HT1080 (cell line): ENCODE measurements at places on chromosomes 7 and 10. TPM values are rescaled to one million over a fixed set of nuclear protein-coding genes. Genes with fewer than 3 reads are reported as not detected.

Gene BAG3
- total RNA-seq: 30.5 and 46.2 TPM in 2 replicates

Gene LRRC18
- total RNA-seq: 0.59 and 0.70 TPM in 2 replicates

Gene MGAM2
- 0.03 and 0.05 TPM in 2 replicates for total RNA-seq

Gene SDK1
- total RNA-seq: 1.2 and 1.6 TPM in 2 replicates

Gene PDE6C
- not detected in 2 replicates for total RNA-seq

Gene CDK5
- total RNA-seq: 67.8 and 70.2 TPM in 2 replicates

Gene TAS2R39
- not detected in 2 replicates for total RNA-seq

Gene ANLN
- 133 and 142 TPM in 2 replicates for total RNA-seq

Gene CCAR1
- total RNA-seq: 39.1 and 89.2 TPM in 2 replicates

Gene BBS9
- total RNA-seq: 1.2 and 4.2 TPM in 2 replicates

Gene GSTK1
- 90.4 and 91.5 TPM in 2 replicates for total RNA-seq

Gene ATE1
- 22.2 and 25.8 TPM in 2 replicates for total RNA-seq

Gene LHPP
- total RNA-seq: 2.1 and 3.2 TPM in 2 replicates

Gene PRF1
- not detected in 2 replicates for total RNA-seq

Gene PALD1
- total RNA-seq: 1.4 and 1.8 TPM in 2 replicates

Gene HIP1
- total RNA-seq: 3.3 and 4.6 TPM in 2 replicates

Gene GSTO2
- total RNA-seq: 1.7 and 1.8 TPM in 2 replicates

Gene CPVL
- 0.50 and 0.90 TPM in 2 replicates for total RNA-seq

Gene ABCB1
- total RNA-seq: 0.32 TPM in 1 of 2 replicates, not detected in the other

Gene WIPF3
- total RNA-seq: not detected in 2 replicates

Gene CPA5
- total RNA-seq: not detected in 2 replicates

Gene GLRX3
- total RNA-seq: 178 and 182 TPM in 2 replicates

Gene PDSS1
- total RNA-seq: 39.7 and 42.7 TPM in 2 replicates

Gene HOXA6
- 3.6 and 4.5 TPM in 2 replicates for total RNA-seq

Gene LHFPL3
- total RNA-seq: not detected in 2 replicates

Gene NME8
- total RNA-seq: not detected in 2 replicates

Gene HTRA1
- 39.4 and 41.7 TPM in 2 replicates for total RNA-seq

Gene NUTM2D
- total RNA-seq: 1.1 and 1.6 TPM in 2 replicates

Gene SLC13A1
- not detected in 2 replicates for total RNA-seq

Gene MYO1G
- 0.10 TPM in 1 of 2 replicates, not detected in the other for total RNA-seq

Gene TMEM273
- not detected in 2 replicates for total RNA-seq

Gene AKR1C1
- total RNA-seq: 3.1 and 3.9 TPM in 2 replicates

Gene FAM25G
- not detected in 2 replicates for total RNA-seq

Gene SPDYE11
- total RNA-seq: not detected in 2 replicates

Gene VWDE
- total RNA-seq: 1.1 and 1.6 TPM in 2 replicates

Gene CYP3A5
- total RNA-seq: 0.18 and 0.57 TPM in 2 replicates

Gene SPAM1
- total RNA-seq: not detected in 2 replicates

Gene EMX2
- 0.08 and 0.20 TPM in 2 replicates for total RNA-seq

Gene RBM20
- 0.27 and 0.40 TPM in 2 replicates for total RNA-seq

Gene STOX1
- total RNA-seq: 0.23 TPM in 1 of 2 replicates, not detected in the other

Gene IFIT1B
- not detected in 2 replicates for total RNA-seq

Gene GPRIN2
- total RNA-seq: not detected in 2 replicates

Gene TMEM236
- total RNA-seq: 0.02 TPM in 1 of 2 replicates, not detected in the other

Gene PLAC9
- total RNA-seq: 0.13 TPM in 1 of 2 replicates, not detected in the other
